ENCODE measurements at places on chromosomes 2 and 18.

DNA sequence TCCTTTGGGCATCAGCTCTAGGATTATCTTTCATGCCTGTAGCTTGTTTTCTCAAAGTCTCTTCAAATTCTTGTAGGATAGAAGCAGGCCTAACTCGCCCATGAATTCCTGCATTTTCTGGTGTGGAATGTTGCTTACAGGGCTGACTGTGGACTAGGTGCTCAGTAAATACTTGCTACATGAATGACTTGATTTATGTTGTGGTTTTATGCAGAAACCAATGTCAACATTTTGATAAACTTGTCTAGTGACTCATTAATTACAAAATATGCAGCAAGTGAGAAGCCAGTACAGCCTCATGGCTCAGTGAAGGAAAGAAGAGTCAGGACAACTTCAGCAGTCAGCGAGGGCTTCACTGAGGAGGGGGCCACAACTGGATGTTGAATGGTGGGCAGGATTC, 110.6 kb upstream of the SIX2 start:
- no peak for DNase-seq

GRCh38 chr2:3212061-3212362, 165.6 kb downstream of the EIPR1 start:
- no peak for DNase-seq

GRCh38 chr2:113776949-113777348, 20.5 kb upstream of the SLC35F5 start:
- DNase-seq, result no peak

DNA sequence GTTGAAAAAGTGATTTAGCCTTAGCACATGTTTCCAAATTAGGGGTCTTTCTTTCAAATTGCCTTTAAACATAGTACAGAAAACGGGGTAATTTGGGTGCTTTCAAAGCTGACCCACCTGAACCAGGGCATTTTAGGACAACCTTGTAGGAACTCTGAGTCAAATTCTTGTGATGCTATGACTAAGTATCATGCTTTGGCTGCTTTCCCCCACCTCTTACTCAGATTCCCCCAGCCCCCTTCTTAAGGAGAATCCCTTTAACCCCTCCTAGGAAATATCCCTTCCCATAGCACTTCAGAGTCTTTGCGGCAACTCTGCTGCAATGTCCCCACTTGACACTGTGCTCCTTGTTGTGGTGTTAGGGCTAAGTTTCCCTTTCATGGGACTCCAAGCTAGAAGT, 18.6 kb upstream of the KLF7 start:
- DNase-seq, result no peak

GRCh38 chr18:36078751-36079529, 11.6 kb upstream of the RPRD1A start:
- DNase-seq, result no peak

- DNase-seq, result no peak
Observed at GRCh38 chr2:126703311-126703710, 47.4 kb downstream of the GYPC start.

GRCh38 chr2:58951722-58952121, 710.6 kb upstream of the FANCL start:
- no peak for DNase-seq

- DNase-seq, result no peak
Observed at GRCh38 chr2:86498468-86499260, 57.5 kb downstream of the KDM3A start.

DNA sequence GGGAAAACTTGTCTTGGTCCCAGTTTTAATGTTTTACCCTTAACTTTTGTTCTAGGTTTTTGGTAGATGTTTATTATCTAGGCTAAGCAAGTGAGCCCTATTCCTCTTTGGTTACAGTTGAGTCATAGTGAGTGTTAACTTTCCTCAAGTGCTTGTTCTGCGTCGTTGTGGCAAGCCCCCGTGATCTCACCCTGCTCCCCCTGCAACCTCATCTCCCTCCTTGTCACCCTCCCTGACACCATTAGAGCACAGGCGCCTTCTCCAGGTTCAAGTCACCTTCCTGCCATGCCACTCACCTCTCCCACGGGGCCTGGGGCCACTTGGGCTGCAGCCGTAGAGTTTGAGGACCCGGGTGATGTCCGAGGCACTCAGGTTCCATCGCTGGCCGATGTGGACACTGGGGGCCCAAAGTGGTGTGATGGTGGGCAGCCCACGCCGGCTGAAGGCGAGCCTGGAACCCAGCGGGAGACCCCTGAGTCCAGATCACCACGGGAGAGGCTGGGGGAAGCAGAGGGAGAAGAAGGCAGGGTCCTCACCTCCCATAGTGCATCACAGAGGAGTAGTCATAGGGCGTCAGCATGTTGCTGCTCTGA, 8.7 kb downstream of the ASTL start:
- DNase-seq, result no peak

DNA sequence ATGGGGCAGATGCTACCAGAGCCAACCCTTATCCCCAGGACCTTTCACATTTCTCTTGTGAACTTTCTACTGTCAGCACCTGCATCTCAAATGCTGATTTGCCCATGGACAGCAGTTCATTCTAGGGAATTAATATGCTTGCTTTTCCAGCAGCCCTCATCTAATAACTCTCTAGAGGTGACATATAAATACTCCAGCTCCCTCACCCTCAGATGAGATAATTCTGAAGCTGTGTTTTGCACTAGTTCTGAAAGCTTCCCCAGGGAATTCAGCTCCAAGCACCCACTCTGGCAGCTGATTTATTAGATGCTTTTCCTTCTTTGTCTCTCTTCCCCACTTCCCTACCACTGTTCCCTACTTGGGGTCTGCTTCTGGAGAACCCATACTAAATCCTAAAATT, 62.1 kb downstream of the PLCL1 start:
- DNase-seq, result no peak

DNA sequence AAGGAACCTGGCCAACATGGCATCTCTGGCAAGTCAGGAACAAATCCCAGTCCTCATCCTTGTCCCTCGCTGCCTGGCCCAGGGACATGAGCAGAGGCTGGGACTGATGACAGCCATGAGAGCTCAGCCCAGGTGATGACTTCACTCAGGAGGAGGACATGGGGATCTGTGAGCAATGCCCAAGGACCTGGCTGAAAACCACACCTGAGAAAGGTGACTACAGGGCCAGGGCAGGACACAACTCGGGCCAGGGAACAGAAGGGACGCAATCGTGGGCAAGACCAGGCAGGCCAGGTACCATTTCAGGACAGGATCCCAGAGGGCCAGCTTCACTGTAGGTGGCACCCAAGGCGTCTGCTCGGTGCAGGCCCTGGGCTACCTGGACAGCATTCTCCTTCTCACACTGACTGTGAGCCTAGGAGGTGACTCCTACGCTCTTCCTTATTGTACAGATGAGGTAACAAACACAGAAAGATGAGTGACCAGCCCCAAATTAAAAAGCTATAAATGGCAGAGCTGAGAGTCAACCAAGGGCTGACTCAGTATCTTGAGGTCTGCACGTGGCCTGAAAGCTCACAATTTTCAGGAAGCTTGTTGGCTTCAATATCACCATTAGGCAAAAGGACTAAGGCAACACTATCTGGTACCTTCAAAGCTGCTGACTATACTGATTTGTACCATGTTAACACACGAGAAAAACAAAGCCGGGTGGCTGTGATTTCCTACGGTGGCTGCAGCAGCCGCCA, 141.1 kb downstream of the EIPR1 start:
- DNase-seq, result no peak

- no peak for DNase-seq
Observed at GRCh38 chr2:220226076-220226475, 598.6 kb downstream of the SLC4A3 start.

- no peak for DNase-seq
Observed at GRCh38 chr18:74367905-74368304, 52.3 kb downstream of the C18orf63 start.

DNA sequence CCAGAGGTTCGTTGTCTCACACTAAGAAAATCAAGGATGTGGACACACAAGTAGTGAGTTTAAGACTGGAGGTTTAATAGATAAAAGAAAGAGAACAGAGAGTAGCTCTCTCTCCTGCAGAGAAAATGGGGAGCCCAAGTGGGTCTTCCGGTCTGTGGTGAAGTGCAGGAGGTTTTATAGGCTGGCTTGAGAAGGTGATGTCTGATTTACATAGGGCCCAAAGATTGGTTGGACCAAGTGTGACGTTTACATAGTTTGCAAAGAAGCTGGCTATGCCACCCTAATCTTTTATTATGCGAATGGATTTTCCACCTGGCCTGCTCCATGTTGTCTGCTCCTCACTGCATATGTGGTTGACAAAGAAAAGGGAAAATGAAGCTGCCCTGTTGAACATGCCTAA, 430.4 kb upstream of the TRIB2 start:
- DNase-seq, result no peak

- DNase-seq, result no peak
Observed at GRCh38 chr2:113133704-113134598, 6.6 kb downstream of the IL1RN start.

DNA sequence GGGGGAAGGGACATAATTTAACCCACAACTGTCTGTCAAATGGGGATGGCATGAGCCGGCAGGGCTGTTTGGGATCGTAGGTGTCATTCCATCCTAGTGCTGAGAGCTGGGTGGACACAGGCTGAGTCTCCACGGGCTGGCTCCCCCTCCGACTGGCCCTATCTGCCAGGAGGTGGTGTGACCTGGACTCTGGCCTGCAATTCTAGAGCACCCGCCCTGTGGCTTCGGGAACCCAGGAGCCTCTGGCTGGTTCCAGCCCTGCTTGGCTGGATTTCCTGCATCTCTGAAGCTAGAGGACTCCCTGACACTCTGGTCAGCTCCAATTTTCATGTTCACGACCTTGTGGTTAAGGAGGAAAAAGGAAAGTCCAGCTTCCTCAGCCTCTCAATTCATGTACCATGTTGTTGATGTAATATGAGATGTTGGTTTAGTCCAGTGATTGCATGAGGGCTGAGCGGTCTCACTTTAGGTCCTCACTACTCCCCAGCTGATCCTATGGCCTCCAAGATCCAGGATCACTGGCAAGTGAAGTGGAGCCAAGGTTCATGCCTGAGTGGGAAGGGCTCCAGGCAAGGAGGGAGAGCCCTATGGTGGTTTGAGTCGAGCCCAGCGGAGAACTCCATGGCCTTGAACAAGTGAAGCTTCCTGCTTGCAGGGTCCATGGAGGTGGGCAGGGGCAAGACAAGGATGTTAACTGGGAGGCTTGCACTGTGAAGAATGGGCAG, 169.1 kb downstream of the NDUFA10 start:
- no peak for DNase-seq

DNA sequence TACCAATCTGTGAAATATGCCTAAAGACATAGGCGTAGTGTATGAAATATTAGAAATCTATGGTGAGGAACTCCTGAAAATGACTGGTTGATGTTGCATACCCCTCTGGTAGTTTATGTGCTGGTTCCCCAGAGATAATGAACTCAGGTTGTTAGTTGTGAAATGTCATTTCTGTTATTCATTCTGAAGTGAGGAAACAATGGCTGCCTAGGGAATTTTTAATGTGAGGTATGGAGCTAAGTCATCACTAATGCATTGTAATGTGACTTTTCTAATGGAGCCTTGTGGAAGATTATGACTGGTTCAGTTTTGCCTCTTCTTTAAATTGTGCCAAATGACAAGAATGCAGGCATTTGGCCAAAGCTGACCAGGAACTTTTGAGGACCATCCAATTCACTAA, 61.6 kb upstream of the RAB27B start:
- DNase-seq, result no peak

DNA sequence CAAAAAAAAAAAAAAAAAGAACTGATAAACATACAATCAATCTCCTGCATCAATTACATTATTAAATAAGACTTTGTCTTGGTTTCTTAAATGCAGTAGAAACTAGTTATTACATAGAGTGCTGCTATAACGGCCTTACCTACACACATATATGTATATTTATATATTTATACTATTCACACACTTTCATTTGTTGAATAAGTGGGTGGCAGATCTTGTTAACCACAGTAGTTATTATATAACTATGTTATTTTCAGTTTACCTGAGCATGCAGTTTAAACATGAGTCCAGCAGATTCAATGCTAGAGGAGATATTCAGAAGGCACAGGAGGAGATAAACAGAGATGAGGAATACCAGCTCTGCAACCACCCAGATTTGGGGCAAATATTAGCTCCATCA, 81.5 kb upstream of the CD226 start:
- DNase-seq, result no peak

DNA sequence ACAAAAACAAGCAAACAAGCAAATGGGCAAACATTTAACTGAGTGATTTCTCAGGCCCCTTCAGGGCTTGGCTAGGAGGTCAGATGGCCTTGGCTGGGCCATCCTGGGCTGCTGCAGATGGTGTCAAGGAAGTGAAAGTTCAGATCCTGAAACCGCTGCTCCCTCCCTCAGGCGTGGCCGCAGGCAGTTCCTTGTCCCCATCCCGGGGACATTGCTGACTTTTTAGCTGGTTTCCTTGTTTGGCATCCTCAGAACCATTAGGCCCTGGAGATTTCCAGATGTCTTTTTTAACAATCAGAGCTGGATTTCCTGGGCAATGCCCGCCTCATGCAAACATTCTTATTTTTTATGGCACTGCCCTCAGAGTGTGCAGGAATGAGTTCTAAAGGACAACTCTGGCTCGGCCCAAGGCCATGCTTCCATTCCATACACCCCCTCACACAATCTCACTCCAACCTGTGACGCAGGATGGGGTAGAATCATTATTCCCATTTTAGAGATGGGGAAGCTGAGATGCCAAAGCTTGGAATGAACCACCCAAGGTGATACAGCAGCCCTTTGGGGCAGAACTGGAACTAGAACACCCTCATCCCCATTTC, 86.1 kb upstream of the ZCCHC2 start:
- DNase-seq, result no peak

- DNase-seq, result no peak
Observed at GRCh38 chr18:59062643-59063006, 77.1 kb upstream of the SEC11C start.

GRCh38 chr2:185608799-185609198, 129.8 kb upstream of the FSIP2 start:
- DNase-seq, result no peak

GRCh38 chr18:12328179-12328823, 20.3 kb downstream of the TUBB6 start:
- no peak for DNase-seq

- no peak for DNase-seq
Observed at GRCh38 chr2:56262241-56262640, 78.5 kb downstream of the CCDC85A start.

GRCh38 chr2:10717628-10718027, 3.8 kb upstream of the ATP6V1C2 start:
- DNase-seq, result no peak

DNA sequence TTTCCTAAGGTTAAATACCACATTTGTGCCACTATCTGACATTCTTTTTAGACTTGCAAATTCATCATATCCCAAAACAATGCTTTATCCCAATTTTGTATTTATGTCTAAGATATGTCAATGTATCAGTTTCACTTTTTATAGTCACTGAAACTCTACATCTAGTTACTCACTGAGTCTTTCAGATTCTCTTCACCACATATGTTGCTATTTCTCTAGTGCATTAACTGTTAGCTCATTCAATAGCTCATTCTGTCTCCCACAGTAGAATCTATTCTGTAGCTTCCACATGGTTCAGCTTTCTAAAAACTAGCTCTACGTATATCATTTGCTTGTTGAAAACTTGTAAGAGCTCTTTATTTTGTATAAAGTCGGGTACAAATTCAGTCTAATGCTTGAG, 1420.6 kb upstream of the NXPH2 start:
- no peak for DNase-seq
